CD4-positive, alpha-beta T cell treated with Interleukin-10 for 1 hour (primary cell): ENCODE measurements at places on chromosomes 12 and 14.
A peak's percentile ranks its signal among the peaks of the same experiment; 100 is the strongest.

- DNase-seq = no peak
Observed at GRCh38 chr12:107442326-107442987, 243.1 kb upstream of the PWP1 start.

- peak; percentile 1 for DNase-seq
Observed at GRCh38 chr12:52395761-52396434, 10.2 kb downstream of the KRT82 start.

- peak; percentile 19 for DNase-seq
Observed at GRCh38 chr12:111773801-111774551, 7.2 kb downstream of the ALDH2 start.

- DNase-seq = peak; percentile 43
Observed at GRCh38 chr14:74955229-74956026, at the start of gene PGF. TSS of gene PGF (minus strand) at chr14:74955597. CDS start at chr14:74955242, 355 bp downstream.

GRCh38 chr12:92547906-92548305, 154.9 kb upstream of the PLEKHG7 start:
- no peak for DNase-seq
